ENCODE measurements at places on chromosomes 11 and 22.

DNA sequence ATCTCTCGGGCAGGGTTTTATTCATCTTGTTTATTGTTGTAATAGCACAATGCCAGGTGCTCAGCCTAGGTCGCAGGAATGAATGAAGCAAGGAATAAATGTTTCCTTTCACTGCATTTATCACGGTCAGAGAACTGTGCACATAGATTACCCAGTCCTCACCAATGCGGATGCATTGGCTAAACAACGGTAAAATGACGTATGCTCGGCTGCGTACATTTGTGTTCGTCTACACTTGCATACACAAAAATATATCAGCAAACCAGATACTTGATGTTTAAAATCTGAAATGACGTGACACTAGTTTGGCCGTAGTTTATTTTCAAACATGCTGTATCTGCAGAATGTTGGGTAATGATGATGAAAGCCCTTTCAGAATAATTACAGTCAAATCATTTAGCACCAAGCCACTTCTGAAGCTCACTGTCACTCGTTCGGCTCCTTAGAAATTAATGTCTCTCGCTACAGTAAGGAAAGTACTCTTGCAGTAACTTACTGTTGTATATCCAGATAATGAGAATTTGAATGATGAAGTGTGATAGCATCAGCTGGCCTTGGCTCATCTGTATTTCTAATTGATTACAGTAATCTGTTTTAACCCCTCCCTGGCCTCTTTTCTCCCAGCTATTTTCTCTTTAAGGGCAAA lies 268.9 kb downstream of the LRRC4C start:
- no peak for DNase-seq

DNA sequence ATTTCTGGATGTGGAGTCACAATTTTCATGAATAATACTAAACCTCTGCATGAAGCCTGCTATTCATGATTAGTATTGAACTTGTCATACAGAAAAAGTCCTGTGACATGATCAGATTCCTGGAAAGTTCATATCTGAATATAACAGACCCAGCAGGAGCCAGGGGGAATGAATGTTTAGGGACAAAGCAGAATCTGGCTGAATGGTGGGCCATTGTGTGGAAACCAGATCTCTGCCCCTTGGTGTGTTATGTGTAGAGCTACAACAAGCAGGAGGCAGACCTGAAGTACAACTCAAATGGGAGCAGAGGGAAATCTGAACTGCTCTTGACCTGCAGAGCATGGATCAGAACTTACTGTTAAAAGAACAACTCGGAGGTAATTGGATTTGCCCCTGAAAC lies 30.3 kb downstream of the KREMEN1 start:
- no peak for DNase-seq

DNA sequence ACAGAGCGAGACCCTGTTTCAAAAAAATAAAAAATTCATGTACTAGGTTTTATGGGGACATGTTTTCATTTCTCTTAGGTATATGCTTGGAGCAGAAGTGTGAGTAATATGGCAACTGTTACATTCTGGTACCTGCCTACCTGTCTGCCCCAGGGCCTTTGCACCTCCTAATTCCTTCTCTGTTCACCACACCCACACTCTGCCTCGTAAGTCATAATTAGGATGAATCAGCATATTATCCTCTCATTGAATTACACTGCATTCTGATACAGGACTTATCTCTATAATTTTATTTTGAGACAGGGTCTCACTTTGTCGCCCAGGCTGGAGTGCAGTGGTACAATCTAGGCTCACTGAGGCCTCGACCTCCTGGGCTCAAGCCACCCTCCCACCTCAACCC lies 3.1 kb upstream of the RAPSN start:
- DNase-seq: no peak

GRCh38 chr11:41459465-41460401 lies at the start of gene LRRC4C:
Gene LRRC4C, minus strand, starts transcription at chr11:41459652.
- no peak for DNase-seq

GRCh38 chr11:126595560-126595959 lies 240.1 kb downstream of the ST3GAL4 start:
- DNase-seq: no peak

Data from cortex of kidney (tissue), 1 donor.